ENCODE measurements at places on chromosomes 16 and 17.
A peak's percentile ranks its signal among the peaks of the same experiment; 100 is the strongest.

- no peak for DNase-seq
These were observed 3.8 kb downstream of the MARF1 start for GRCh38 chr16:15639061-15639568.

DNA sequence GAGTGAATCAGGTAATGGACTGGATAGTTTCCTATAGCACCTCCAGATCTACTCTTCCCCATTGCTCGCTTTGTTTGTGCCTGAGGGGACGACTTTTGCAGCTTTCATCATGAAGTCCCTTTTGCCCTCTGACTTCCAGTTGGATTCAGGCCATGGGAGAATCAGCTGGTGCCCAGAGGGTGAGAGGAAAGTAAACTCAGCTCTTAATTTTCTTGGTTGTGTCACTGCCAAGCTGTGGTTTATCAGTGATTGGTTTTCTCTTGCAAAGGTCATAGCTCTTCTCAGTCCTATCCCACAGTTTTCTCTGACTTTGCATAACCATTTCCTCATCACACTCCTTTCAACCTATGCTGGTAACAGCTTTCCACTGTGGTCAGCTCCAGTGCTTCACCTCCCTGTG lies 200.1 kb downstream of the KCNJ2 start:
- DNase-seq: no peak

- DNase-seq: no peak
These were observed 5.9 kb upstream of the TRIM25 start for GRCh38 chr17:56919717-56920116.

- no peak for DNase-seq
These were observed 236.0 kb downstream of the IRX3 start for GRCh38 chr16:54050459-54051210.

- DNase-seq: no peak
These were observed 381.8 kb downstream of the SOX9 start for GRCh38 chr17:72502371-72503341.

DNA sequence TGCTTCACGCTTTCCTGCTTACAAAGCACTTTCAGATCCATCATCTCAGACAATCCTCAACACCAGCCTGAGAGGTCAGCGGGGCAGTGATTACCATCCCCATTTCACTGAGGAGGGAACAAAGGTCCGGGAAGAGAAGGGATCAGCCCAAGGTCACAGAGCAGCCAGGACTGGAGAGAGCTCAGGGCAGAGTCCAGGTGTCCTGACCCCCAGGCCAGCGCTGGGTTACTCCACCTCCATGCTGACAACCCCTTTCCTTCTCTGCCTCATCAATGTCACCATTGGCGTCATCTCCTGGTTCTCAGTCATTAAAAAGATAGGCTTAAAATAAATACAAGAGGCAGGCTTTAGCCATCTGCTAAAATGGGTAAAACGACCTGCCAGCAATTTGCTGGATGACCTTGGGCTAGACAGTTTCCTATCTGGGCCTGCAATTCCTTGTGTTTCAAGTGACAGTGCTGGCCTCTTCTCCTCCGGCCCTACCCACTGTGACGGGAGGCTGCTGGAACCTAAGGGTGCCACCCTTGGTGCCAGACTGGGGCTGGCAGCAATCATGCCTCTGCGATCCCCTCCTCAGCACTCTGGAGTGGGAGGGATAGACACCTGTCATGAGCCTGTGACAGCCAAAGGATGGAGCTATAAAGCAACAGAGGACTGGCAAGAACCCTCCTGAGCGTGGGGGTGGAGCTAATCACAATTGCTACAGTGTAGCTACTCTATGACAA lies 79.5 kb upstream of the CCL1 start:
- DNase-seq: no peak

GRCh38 chr16:11095935-11096334 lies 151.6 kb downstream of the CLEC16A start:
- DNase-seq: no peak

GRCh38 chr17:8249621-8250500 lies 772 bp downstream of the PFAS start:
- no peak for DNase-seq

- no peak for DNase-seq
These were observed 22.6 kb upstream of the GOSR1 start for GRCh38 chr17:30454635-30455034.

DNA sequence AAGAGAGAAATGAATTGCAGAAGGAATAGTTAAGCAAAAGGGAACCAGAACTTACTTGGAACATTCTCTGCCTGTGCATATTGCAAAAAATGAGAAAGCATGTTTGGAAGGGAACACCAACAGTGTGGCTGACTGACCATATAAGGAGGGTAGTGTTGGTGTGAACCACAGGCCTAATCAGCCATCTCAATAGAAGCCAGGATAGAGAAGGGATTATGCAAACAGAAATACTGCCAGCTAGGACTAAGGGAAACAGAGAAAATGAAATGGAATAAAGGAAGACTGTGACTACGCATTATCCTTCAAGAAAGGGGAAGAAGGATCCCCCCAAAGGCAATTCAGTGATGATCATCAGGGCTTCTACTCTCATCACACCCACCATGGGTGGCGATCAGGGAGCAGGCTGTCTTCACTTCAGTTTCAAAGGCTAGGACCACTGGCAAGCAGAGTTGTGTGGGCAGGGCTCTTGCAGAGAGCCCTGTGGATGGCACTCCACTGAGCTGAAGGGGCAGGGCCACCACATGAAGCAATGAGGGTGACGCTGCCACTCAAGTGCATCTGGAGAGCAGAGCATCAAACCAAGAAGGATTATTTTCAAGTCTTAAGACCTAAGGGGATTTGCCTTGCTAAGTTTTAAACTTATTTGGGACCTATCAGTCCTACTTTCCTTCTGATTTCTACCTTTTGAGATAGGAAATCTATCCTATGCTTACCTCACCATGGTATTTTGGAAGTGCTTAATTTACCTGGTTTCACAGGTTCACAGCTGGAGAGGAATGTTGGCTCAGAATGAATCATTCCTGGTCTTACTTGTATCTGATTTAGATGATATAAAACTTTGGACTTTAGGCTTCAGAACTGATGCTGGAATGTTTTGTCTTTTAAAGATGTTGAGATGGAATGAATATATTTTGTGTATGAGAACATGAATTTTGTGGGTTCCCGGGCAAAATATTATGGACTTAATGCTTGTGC lies 140.5 kb downstream of the SSH2 start:
- no peak for DNase-seq

- DNase-seq: peak; percentile 74
These were observed 1.4 kb upstream of the SLC22A31 start for GRCh38 chr16:89201439-89202377.

DNA sequence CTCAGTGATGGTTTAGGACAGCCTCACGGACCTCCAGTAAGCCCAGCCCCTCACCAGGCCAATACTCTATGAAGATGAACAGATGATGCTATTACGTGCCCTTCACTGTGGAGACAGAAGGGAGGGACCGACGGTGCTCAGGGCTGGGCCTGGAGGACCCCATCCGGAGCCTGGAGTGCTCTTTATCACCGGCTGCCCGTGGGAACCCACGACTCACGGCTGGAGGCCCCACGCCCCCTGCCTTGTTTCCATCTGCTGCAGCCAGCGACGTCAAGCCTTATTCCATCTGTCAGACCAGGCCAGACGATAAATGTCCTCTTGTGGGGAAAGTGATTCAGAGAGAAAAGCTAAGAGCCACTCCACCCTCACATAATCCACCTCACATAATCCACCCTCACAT lies 4.0 kb upstream of the TIMM22 start:
- no peak for DNase-seq

DNA sequence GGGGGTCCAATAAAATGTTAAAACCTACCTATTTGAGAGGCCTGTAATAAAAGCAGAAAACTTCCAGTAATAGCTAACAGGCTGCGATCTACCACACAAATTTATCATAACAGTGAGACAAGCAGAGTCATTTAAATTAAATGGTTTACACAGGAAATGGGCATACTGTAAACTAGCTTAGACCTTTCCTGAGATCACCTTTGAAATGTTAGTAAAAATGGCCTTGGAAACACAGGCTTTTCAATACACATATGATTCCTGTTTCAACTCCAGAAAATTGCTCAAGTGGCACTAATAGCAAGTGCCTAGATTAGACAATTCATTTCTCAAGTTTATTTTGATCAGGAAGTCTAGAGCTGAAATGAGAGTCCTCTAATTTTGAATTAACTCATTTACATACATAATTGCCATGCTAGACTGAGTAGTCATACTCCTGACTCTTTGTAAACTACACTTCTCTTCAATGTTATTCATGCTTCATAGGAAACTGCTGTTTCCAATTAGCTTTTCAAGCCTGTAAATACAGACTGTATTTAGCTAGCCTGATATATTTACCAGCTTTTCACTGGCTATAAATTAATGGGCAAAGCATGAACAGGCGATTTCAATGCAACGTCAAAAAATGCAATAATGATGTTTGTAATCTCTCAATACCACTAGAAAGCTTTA lies 43.3 kb downstream of the PARN start:
- DNase-seq: no peak

DNA sequence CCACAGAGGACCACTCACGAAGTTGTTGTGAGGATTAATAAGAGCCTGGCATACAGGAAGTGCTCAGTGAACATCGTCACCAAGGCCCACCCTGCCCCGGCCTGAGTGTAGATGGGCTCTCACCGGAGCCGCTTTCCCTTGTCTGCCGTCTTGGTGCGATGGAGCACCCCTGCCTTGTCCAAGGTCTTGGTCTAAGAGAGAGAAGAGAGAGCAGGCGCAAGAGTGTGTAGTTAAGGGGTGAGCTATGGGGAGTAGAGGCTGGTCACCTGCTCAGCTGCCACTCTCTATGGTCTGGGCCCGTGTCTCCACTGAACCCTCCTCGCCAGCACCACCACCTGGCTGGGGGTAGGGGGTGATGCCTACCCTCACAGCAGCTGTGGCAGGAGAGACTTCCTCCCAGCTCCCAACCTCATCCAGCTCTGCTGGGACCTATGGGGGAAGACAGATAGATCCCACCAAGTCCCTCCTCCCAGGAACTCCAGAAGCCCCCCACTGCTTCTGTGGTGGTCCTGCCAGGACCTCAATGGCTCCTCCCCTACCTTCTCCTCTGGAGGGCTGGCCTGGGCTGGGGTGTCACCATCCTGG lies 28.7 kb downstream of the ARHGAP27 start:
- no peak for DNase-seq

DNA sequence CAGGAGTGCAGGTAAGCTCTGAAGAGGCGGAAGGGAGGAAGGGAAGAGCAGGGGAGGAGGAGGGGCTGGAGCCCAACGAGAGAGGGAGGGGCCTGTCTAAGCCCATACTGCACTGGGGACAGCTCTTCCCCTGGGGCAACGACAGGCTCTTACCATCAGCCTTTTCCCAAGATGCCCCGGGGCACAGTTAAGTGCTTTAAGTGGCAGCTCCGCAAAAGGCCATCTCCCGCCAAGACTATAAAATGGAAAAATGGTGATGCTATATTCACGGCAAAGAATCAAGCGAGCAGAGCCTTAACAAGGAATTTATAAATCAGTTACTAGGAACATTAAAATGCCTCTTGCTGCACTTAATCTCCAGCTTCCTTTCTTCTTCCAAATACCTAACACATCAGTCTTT lies 110.2 kb upstream of the NLRP1 start:
- no peak for DNase-seq

GRCh38 chr16:8718851-8719680 lies 44.6 kb downstream of the ABAT start:
- DNase-seq: no peak

DNA sequence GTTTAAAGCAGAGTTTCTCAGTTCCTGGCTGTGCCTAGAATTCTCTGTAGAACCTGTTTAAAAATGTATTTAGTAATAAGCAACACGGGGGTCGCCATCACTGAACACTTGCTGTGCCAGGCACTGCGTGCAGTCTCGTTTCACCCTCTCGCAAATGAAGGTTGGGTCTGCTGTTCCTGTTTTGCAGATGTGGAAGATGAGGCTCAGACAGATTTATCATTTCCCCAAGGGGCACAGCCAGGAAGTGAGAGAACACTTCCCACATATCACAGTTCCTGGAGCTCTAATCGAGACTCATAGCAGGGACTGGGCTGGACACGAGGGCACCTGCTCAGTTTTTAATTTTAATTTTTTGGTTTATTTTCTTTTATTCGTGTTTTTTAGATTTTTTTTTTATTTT lies 122.7 kb downstream of the ABCC6 start:
- no peak for DNase-seq

DNA sequence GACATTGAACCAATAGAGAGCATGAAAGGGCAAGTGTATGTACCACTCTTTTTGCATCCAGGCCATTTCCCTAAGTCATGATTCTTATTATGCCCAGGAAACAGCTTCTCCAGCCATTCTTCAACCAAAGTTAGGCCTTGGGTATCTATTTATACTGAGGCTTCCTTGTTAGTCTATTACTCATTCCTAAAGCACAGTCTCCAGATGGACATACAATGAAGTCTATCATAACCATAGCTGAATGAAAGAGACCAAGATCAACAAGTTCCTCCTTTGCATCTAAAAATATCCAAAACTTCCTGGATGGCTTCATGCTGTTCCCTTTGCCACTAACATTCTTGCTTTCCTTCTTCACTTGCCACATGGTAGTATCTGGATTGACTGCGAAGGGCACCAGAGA lies 265.9 kb downstream of the CDH8 start:
- no peak for DNase-seq

All from activated CD4-positive, alpha-beta T cell treated with anti-CD3 and anti-CD28 coated beads, Interleukin-2, amount 50 U/mL, for 4 hours (primary cell).